KBM-7 (cell line): ENCODE measurements at places on chromosomes 12 and 14.

- no peak for DNase-seq
Observed at GRCh38 chr12:9883175-9883574, 1.9 kb downstream of the KLRF2 start.

DNA sequence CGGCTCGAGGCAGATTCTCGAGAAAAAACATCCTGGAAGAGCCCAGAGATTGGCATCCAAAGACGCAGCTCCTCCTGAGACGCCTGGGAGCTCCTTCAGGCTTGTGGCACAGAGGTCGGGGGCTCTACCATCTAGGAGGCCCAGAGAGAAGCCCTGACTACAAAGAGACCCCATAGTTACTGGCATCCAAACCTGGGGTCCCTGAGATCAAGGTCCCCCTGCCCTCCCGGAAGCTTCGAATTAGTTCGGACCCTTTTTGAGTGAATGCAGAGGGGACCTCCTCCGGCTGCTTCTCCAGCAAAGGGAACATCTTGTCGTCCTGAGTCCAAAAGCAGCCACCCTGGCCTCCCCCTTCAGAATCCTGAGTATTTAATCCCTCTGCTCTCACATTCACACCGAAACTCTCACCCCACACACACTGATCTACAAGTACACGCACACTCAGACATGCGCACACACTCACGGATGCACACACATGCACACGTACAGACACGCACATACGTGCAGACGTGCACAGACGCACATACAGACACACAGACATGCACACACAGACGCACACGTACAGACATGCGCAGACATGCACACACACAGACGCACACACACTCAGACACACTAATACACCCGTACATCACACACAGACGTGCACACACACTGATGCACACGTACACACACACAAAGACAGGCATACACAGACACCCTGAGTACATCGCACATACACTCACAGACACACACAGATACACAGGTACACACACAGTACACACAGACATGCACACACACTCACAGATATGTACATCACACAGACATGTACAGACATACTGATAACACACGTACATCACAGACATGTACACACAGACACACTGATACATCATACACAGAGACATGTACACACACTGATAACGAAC lies 5.9 kb downstream of the ZNF605 start:
- no peak for DNase-seq

GRCh38 chr12:58668871-58669270 lies 251.4 kb downstream of the LRIG3 start:
- DNase-seq = no peak

GRCh38 chr14:101497684-101498525 lies 63.4 kb upstream of the DIO3 start:
- DNase-seq = no peak

DNA sequence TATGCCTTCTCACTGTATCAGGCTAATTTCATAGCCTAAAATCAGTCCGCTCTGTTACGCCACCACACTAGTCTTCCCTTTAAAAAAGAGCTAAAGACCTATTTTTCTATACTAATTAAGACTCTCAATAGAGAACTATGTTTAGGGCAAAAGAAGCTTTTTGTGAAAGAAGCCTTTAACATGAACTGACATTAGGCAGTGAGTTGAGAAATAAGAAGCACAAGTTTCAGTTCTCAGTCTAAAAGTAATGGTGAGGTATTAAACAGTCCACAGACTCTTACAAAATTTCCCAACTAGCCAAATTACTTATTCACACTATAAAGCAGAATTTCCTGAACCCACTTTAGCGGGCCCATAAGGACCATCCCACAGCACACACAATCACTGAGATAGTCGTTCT lies 93.7 kb downstream of the SOX5 start:
- no peak for DNase-seq

- DNase-seq = no peak
Observed at GRCh38 chr12:81957631-81958030, 198.5 kb upstream of the PPFIA2 start.

- DNase-seq = peak; percentile 30
Observed at GRCh38 chr12:2739832-2740641, 54.7 kb upstream of the FKBP4 start.

GRCh38 chr12:14557966-14558365 lies 9.7 kb downstream of the PLBD1 start:
- DNase-seq = no peak

DNA sequence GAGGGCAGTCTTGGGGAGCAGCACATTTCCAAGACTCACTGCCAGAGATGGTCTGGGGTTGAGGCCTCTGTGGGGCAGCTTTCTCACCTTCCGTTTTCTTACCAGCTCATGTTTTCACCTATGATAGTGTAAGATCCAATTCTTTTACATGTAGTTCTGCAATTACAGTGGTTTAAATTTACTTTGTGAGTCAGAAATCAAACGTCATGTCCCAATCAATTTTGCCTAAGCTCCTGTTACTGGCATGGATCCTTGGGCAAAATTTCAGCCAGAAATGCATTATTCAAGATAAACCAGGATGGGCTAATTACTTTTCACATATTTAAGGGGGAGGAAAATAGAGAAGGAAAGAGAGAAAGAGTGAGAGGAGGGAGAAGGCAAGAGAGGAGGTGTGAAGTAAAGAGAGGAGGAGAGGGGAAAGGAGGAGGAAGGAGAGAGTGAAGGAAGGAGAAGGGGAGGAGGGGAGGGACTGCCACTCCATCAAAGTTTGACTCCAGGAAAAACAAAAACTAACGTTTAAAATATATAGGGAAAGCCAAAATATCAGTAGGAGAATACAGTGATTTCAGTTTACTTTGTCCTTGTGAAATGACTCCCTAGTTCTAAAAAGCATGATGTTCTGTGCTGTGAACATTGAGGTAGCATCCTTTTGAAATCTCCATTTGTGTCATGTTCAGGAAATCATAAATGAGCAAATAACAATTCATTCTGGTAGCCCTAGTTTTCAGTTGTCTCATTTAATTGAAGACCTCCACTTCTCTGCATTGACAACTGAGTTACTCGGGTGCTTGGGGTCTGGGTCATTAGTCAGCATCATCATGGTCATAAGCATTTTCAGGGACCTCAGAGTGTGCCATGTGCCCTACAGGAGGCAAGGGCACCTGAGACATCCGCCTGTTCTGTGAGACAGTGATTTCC lies 3.0 kb downstream of the BMAL2 start:
- DNase-seq = no peak

- no peak for DNase-seq
Observed at GRCh38 chr12:107654873-107655272, 30.7 kb upstream of the PWP1 start.

GRCh38 chr12:10223208-10223607 lies 10.5 kb downstream of the GABARAPL1 start:
- no peak for DNase-seq

GRCh38 chr14:101001311-101002069 lies 98.0 kb upstream of the RTL1 start:
- DNase-seq = no peak
